Hematopoietic multipotent progenitor cell treated with erythropoietin and hydrocortisone succinate and interleukin-3 and kit ligand, for 17 days (in vitro differentiated cells): ENCODE measurements at places on chromosomes 12 and 14.

GRCh38 chr12:131131808-131132117 lies 178.1 kb downstream of the ADGRD1 start:
- DNase-seq = no peak

DNA sequence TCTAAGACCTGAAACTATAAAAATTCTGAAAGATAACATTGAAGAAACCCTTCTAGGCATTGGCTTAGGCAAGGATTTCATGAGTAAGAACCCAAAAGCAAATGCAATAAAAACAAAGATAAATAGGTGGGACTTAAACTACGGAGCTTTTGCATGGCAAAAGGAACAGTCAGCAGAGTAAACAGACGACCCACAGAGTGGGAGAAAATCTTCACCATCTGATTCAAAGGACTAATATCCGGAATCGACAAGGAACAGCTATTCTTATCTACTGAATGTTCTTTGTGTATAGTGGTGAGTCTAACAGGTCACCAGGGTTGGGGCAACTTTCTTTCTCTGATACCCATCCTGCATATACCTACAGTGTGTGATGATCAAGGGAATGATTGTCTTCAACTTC lies 198.6 kb downstream of the CCDC91 start:
- DNase-seq = no peak

DNA sequence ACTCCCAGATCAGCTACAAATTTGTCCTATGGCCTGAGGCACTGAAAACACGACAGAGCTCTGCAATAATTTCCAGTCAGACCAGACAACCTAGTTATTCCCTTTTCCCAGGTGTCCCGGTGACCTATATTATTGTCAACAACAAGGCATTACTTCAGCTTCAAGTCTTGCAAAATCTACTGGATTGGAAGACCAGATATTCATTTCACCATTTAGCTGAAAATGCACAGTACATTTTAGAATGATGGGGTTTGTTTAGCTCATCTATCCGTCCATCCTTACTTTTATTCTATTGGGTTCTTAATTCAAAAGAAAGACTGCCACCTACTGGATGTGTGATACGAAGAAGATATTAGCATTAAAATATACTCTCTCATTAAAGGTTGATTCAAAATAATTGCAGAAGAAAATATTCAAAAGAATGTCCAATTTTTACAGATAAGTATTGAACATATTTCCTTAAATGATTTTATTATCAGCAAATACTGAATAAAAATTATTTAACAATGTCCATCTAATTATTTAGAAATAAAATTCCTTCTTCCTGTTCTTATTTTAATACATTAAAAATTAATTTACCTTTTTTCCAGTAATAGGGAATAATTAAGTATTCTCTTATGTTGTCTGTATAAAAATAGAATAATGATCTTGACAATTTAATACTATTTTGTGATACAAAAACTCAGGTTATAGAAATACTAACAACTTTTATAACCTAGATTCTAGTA lies 244.9 kb upstream of the LRIG3 start:
- DNase-seq = no peak

DNA sequence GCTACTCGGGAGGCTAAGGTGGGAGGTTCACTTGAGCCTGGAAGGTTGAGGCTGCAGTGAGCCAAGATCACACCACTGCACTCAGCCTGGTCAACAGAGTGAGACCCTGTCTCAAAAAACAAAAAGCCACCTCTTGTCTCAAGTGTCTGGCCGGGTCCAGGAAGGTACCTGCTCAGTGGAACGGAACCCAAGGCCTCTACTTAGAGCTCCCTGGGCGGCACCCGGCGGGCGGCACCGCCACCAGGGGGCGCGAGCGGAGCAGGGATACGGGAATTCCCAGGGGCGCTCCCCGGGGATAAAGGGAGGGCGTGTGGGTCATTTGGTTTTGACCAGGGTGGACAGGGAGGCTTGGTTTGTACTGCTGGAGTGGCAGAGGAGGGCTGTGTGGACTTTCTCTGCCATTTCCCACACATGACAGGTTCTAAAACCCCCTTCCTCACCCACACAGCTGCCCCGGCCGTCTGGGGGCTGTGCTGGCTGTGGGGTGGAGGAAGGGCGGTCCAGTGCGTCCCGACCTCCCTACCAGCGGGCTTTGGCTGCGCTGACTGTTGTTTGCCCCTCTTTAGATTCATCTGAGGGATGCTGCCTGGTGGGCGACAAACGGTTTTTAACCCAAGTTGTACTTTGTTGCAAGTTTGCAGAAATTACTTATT lies 91.4 kb downstream of the SETD3 start:
- DNase-seq = peak; percentile 45

- no peak for DNase-seq
Observed at GRCh38 chr14:91159906-91160305, 46.0 kb downstream of the DGLUCY start.

DNA sequence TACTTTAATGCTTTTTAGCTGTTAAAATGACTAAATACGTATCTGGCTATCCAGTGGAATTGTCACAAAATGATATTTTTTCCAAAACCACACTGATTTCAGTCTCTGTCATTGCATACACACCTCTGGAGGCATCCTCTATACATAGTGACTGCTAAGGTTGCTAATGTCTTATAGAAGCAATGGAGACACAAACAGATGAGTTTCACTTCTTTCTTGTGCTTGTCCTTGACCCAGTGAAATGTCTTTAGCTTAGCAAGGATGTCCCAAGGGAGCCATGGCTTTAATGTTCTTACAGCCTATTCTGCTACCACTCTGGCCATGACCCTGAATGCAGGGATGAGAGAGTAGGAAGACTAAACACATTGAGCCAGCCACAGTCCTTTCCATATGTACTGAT lies 90.3 kb downstream of the TPH2 start:
- no peak for DNase-seq
